Esophagus squamous epithelium (tissue), 5 donors: ENCODE measurements at places on chromosomes 12 and 14. TPM values are rescaled to one million over a fixed set of nuclear protein-coding genes. Genes with fewer than 3 reads are reported as not detected.

DNA sequence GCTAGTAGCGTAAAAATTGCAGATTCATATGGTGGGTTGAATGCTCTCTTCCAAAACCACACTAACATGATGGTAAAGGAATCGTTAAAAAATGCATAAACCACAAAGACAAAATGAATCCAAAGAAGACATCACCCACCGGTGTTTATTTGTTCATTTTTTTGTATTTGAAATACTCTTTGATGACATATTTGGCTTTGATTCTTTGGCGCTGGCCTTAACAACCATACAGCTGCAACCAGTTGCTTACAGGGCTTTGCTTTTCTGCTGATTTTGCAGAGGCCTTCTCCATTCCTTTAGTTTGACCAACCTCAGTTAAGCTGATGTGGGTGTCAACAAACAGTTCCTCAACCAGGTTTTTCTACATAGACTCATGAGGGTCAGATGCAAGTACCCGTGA is 103.5 kb downstream of the CACNA1C start:
- DNase-seq: no peak

The GLS2 gene
- 5.9 TPM for total RNA-seq

GRCh38 chr14:73262427-73263183 is 25.3 kb downstream of the PAPLN start:
- DNase-seq: no peak

GRCh38 chr14:89957791-89958190 is 2.1 kb downstream of the TDP1 start:
- DNase-seq: no peak

- DNase-seq: no peak
Measured at GRCh38 chr12:89893972-89894706, 185.5 kb upstream of the ATP2B1 start.

The MYF6 gene
- not detected for total RNA-seq

GRCh38 chr14:25006961-25007795 is 42.8 kb downstream of the STXBP6 start:
- DNase-seq: no peak

- DNase-seq: no peak
Measured at GRCh38 chr14:25933731-25934130, 664.1 kb downstream of the NOVA1 start.

The NUAK1 gene
- total RNA-seq: 1.1 TPM

DNA sequence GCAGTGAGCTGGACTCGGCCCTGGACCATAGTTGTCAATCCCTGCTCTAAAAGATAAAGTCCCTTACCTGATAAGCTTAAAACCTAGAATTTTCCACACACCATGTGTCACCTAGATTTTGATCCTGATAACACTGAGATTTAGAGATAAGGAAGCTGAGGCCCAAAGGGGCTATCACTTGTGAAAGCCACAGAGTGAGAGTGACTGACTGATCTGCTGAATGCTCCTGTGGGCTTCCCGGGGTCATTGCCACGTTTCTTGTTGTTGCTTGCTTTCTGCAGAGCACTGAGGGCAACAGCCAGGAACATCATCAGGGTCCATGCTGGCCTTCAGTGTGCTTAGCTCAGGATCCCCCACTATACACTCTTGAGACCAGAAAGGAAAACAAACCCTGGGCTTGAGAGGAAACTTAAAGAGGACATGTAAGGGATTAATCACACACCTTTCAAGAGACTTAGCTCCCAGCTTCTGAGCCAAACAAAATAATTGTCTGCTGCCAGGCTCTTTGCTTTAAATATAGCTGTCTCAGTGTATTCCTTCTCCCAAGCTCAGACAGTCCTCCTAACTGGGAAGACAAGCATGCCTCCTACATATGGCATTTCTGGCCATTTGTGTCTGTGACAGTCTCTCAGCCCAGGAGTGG is 82.6 kb upstream of the ARHGAP5 start:
- DNase-seq: no peak

The CPSF2 gene
- 29.6 TPM for total RNA-seq

- no peak for DNase-seq
Measured at GRCh38 chr14:30054201-30054600, 126.6 kb upstream of the PRKD1 start.

- no peak for DNase-seq
Measured at GRCh38 chr12:22463306-22463705, 81.0 kb downstream of the C2CD5 start.

DNA sequence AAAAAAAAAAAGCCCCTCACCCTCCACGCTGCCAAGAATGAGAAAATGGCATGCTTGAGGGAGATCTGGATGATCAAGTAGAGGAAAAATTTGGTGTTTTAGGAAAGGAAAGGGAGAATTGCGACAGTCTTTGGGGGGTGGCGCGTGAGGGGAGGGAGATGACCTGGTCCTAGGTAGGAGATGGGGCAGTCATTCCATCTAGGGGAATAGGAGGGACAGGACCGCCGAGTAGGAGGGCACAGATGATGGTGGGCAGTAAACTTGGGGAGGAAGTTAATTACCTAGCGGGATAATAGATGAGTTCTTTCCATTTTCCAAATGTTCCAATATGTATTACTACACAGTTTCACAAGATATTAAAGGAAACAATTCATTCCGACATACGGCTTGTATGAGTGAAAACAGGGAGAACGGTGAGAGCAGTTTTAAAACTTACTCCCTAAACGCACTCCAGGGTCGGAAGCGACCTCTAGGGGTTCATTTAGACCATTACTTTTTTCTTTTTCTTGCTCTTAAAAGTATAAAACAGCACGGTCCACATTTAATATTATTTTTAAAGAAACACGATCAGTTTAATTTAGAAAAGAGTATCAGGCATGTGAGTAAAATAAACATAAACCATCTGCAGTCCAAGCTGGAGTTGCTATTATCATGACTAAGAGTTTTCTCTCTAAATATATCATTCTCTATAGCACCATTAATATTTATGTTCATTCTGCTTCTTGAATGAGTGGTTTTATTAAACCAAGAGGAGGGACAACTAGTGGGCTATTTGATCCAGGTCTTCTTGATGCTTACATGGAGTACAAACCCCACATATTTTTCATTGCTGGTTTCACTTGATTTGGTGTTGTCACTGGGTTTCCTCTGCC is 3.0 kb upstream of the FNTB start:
- no peak for DNase-seq

The ARG2 gene
- 11.5 TPM for total RNA-seq

DNA sequence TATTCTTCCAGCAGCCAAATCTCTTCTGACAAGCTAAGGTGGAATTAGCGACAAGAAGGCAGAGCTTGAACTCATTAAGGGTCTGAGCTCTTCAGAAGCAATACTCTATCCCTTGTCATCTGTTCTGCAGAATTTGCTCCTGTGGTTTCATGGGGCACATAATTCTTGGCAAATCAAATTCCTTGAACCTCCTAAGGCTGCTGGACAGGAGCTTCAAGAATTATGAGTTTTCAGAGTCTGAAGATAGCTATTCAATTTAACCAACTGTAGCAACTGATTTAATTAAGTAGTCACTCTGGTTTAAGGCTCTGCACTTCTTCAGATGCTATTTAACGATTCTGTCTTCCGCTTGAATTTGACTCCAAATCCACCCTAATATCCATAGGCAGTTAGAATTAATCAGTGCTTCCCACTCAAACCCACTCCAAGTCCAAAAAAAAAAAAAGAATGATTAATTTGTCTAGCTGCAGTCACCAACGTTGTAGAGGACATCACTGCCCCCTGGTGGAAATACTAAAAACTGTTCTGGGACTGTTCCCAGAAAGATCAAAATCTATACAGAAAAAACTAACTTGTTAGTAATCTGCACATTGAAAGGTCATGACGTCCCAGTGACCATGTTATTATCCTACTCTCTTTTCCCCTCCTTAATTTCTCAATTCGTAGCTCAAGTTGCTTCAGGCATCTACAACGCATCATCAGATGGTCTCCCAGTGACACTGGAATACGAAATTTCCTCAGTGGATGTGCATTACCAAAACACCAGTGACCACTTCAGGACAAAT is 169.9 kb downstream of the KIF21A start:
- no peak for DNase-seq

The SLC5A8 gene
- total RNA-seq: not detected

DNA sequence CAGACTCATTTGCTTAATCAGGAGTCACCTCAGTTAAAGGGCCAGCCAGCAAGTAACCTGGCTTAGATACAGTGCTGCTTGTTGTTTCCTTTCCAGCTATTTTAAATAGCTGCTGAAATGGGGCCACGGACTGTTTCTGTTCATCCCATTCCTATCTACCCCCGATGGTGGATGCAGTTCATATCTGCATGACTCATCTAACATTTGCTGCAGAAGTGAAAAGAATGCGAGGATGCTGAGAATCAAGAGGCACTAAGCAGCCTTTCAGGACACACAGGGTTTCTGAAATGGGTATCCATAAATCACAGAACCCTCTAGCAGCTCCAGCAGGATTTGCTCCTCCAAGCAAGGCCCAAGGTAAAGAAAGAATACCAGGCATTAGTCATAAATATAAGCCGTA is 60.2 kb upstream of the RTRAF start:
- no peak for DNase-seq

GRCh38 chr12:22204391-22204790 is 130.1 kb downstream of the ST8SIA1 start:
- DNase-seq: no peak

The PRH2 gene
- 0.68 TPM for total RNA-seq

- no peak for DNase-seq
Measured at GRCh38 chr12:121805171-121806008, 1.6 kb downstream of the SETD1B start.

GRCh38 chr12:68334132-68334531 is 2.0 kb upstream of the MDM1 start:
- DNase-seq: no peak

DNA sequence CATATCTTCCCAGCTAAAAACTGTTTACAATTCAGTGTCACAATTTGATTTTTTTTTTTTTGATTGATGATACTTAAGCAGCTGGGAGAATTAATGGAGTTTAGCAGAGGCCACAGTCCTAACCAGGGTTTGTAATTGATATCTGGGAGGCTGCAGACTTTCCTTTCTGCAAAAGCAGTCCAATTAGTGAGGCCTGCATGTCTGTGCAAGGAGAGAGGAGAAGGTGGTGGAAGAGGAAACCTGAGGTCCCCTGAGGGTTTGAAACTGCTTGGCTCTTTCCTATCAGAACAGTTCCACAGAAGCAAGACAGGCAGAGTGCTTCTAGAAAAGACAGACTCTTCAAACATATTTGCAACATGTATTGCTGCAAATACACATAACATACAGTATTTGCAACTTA is 160.8 kb upstream of the KRR1 start:
- DNase-seq: no peak
